ENCODE measurements at places on chromosomes 11 and 22.

- DNase-seq, result no peak
Observed at GRCh38 chr11:103067118-103067517, 24.8 kb downstream of the DCUN1D5 start.

DNA sequence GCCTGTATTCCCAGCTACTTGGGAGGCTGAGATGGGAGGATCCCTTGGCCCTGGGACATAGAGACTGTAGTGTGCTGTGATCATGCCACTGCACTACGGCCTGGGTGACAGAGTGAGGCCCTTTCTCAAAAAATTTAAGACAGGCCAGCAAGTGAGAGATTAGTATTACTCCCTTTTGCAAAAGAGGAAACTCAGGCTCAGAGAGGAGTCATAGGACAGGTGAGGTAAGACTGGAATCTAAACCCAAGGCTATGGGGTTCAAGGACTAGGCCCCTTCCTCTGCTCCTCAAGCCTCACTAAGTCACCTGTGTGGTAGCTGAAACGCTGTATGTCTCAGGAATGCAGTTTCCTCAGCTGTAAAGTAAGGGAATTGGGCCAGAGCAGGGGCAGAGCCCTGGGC, 1.6 kb upstream of the P2RY2 start:
- no peak for DNase-seq

DNA sequence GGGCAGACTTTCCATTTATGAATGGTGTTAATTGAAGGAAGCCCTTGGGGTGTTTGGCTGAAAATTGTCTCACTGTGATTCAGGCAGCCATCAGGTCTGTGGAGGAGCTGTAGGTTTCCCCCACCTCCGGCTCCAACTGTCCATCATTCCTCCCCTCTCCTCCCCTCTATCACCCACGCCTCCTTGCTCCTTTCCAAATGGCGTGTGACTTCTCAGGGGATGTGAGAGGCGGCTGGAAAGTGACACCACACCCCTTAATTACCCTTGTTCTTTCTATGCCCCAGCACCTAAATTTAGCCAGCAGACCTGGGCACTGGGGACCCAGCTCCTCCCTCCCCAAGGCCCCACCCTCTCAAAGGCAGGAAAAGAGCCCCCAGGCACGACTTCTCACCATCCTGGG, 38.1 kb upstream of the SYT7 start:
- no peak for DNase-seq

GRCh38 chr11:132171031-132171430, 800.6 kb downstream of the NTM start:
- DNase-seq, result no peak

DNA sequence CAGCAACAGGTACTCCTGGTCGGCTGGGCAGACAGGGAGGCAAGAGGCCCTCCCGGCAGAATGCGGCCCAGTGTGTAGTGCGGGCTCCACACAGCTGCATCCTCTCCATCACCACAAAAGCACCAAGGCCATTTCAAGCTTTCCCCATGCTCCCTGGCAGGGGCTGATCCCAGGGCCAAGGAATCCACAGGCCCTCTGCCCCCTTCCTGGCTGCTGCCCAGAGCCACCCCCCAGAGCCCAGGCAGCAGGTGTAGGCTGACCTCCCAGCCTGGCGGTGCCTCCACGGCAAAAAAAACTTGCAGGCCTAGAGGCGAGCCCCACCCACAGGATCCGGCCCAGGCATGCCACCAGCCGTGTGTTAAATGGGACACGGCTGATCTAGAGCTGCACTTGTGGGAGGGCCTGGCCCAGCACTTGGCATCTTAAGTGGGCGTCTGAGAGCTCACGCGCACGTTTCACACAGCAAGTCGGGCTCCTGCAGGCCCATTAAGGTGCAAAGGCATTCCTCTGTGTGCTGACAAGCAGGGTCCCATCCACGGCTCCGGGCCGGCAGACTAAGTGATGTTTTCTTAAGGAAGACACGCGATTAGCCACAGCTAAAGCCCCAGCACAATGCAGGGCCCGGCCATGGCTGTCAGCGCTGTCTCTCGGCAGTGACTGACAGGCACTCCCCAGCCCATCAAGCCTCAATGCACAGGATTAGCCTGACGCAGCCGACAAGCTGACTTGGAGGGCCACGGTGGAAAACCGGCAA, 19.8 kb upstream of the GNB1L start:
- DNase-seq, result peak; percentile 66

GRCh38 chr11:3022982-3023381, 30.9 kb upstream of the NAP1L4 start:
- DNase-seq, result peak; percentile 78

DNA sequence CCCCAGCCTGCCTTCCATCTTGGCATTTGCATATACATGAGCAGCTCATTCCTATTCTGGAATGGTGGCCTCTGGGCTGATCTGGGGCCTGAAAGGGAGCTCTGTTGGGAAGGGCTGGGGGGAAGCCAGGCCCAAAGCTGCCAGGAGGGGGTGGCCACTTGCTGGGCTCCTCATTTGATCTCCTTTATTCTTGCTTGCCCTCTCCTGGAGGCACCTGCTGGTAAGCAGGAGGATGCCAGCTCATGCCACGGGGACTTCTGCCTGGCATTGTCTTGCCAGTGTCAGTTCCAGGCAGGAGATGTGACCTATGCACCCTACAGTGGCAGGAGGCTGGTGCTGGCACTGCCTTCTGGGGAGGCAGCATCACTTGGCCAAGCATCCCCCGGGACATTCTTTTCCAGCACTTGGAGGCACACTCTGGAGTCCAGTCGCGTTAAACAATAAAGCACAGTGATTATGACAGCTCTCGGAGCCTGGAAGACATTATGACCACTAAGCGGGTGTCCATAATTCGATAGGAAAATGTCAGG, 128.3 kb downstream of the NTM start:
- DNase-seq, result no peak

DNA sequence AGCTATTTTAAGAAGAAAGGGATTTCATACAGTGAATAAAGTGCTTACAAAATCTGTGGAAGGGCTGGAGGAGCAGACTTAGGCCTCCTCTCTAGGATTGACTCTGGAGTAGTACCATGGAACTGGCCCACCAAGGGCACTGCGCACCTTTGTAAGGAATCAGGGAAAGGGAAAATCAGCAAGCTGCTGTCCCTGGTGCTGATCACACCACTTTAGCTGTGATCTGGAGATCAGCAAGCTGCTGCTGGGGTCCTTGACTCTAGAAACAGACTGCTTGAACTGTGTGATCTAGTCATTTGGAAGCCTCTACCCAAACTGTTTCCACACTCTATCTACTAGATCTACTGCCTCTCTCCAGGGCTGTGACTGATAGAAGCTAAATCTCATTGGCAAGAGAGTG, 18.4 kb upstream of the TECTA start:
- peak; percentile 5 for DNase-seq

DNA sequence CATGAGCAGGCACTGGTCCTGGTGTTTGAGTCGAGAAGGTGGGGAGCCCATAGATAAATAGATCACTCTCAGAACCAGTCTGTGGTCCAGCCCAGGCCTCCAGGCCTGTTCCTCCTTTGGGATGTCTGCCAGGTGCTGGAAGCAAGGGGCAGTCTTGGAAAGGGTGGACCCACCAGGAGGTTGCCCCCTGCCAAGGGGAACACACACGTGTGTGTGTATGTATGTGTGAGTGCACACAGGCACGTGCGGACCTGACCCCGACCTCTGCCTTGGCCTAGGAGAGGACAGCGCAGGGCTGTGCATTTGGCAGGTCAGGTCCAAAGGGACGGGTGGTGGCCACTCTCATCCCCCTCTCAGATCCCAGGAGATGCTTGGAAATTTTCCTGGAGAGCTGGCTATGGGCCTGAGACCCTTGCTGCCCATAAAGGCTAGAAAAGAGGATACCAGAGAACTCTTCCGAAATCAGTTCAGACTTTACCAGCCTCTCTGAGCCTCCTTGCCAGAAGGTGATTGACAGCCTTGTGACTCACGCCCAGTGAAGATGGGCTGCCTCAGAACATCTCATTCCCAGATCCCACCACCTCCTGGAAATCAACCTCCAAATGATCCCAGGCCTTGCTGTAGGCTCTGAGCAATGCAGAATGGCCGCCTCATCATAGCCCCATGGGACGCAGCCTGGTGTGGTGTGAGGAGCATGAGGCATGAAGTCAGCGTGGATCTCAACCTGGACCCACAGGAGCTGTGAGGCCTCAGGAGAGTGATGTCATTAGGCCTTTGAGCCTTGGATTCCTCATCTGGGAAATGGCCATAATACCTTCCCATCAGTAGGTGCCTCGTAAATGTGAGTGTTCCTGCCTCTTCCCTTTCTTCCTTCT, 24.0 kb upstream of the CREB3L1 start:
- no peak for DNase-seq

DNA sequence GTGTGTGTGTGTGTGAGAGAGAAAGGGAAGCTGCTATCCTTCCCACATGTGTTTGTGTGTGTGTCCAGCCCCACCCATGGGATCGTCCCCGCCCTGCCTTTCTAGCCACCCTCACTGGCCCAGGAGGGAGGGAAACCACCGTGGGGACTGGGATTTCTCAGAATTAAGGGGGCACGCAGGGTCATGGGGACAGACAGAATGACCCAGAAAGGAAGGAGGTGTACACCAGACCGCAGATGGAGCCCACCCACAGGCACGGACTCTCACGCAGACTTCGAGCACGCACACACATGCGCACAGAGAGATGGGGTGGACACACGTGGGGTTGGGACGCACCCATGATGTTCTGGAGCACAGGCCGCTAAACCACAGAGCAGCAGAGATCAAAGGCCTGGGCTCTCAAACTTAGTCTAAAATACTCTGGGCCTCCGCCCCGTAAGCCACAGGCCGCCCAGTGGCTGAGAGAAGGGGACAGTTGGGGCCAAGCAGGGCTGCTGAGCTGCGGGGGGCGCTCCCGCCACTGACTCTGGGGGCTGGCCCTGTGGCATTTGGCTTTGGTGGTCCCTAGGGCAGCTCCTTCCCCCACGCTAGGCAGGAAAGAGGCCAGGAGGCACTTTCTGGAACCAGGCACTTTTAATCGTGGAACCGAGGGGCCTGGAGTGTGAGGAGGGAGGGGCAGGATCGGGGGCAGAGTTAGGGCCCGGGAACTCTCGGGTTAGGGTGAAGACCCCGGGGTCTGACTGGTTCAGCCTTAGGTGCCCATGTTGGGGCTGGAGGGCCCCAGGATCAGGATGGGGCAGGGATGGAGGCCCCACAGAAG, 1.5 kb downstream of the IFITM5 start:
- DNase-seq, result no peak

DNA sequence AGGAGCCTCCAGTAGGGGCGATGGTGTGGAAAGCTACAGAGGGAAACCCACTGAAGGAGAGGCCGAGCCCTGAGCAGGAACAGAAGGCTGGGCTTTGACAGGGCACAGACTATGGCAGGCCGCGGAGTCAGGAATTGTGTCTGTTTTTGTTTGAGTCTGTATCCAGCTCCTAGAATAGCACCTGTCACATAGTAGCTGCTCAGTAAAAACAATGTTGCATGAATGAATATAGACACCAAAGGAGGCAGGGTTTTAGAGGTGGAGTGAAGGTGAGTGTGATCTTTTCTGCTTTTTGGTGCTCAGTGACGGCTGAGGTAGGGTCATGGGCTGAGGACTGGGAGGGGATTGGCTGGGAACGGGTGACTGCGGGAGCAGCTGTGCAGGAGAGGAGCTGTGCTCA, 18.5 kb upstream of the APOBEC3A start:
- no peak for DNase-seq

GRCh38 chr11:30852091-30852490, 265.9 kb upstream of the MPPED2 start:
- DNase-seq, result no peak

GRCh38 chr11:106670069-106670468, 348.2 kb downstream of the GUCY1A2 start:
- no peak for DNase-seq

DNA sequence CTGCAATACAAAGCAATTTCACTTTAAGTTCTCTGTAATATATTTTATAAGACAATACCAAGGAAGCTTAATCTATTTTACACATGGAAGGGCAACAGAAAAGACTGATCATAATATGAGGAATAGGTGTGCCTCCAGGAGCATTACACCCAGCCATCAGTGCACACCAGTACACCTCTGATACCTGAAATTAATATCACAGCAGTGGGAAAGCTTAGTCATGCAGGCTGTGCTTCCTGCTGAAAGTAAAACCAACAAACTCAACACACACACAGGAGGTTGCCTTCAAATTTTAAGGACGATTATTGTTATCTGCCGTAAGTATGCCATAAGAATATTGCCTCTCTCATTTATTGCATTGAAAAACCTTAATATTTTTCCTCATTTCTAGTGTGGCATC, 1119.1 kb upstream of the TENM4 start:
- peak; percentile 26 for DNase-seq

GRCh38 chr11:66188580-66188979, 79.9 kb upstream of the RAB1B start:
- DNase-seq, result peak; percentile 74

GRCh38 chr22:40792451-40792850, 26.7 kb downstream of the SLC25A17 start:
- no peak for DNase-seq

DNA sequence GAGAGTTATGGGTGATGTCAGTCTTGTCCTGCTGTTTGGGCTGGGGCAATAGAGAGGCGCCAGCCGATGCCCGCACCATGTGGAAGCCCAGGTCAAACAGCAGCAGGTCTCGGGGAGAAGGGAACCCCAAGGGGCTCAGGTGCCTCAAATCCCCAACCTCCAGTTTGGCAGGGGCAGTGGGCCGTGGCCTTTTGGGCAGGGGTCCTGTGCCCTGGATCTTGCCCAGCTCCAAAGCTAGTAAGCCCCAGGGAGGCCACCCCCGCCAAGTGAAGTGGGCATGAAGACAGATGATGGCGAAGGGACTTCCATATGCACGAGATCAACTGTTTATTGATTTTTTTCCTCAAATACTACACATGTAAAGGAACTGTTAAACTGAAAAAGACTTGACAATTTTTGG, 12.4 kb upstream of the ARFGAP3 start:
- DNase-seq, result no peak

All from bronchial epithelial cell (primary cell).